ENCODE measurements at places on chromosomes 12 and 14.

DNA sequence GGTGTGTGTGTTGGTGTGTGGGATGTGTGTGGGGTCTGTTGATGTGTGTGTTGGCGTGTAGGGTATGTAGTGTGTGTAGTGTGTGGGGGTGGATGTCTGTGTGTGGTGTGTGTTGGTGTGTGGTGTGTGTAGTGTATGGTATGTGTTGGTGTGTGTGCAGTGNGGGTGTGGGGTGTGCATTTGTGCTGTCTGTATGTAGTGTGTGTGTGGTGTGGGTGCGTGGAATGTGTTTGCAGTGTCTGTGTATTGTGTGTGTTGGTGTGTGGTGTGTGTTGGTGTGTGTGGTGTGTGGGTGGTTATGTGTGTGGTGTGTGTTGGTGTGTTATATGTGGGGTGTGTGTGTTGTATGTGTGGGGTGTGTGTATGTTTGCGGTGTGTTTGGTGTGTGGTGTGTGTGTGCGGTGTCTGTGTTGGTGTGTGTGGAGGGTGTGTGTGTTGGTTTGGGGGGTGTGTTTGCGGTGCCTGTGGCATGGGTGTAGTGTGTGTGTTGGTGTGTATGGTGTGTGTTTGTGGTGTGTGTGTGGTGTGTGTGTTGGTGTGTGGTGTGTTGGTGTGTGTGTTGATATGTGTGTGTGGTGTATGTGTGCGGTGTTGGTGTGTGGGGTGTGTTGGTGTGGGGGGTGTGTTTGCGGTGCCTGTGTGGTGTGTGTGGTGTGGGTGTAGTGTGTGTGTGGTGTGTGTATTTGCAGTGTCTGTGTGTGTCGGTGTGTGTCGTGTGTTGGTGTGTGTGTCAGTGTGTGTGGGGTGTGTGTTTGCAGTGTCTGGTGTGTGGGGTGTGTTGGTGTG is 14.7 kb downstream of the MLXIP start:
- DNase-seq, result no peak

DNA sequence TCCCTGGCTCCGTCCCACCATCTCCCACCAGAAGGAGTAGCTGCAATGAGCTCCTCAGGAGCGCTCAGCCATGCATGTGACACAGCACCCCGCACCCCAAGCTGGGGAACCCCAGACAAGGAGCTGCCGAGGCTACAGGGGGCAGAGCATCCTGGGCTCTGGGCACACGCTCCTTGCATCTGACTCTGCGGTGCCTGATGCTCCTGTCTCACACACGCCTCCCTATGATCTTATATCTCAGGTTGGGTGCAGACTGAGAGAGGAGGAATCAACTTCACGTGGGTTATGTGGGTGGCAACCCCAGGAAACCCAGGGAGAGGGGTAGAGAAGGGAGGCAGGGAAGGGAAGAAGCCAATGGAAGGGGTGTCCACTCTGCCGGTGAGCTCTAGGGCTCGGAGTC is 60.0 kb downstream of the CCNK start:
- DNase-seq, result no peak

- no peak for DNase-seq
These were observed 16.9 kb downstream of the FAM222A start for GRCh38 chr12:109730306-109731145.

- no peak for DNase-seq
These were observed 25.7 kb downstream of the MOK start for GRCh38 chr14:102279282-102279681.

DNA sequence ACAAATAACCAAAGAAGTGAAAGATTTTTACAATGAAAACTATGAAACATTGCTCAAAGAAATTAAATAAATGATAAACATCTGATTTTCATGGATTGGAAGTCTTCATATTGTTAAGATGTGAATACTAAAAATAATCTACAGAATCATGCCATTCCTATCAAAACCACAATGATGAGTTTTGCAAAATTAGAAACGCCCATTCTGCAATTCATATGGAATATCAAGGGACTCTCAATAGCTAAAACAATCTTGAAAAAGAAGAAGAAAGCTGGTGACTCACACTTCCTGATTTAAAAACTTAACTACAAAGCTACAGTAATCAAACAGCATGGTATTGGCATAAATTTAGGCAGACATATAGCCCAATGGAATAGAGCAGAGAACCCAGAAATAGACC is 40.2 kb upstream of the CCT2 start:
- no peak for DNase-seq

DNA sequence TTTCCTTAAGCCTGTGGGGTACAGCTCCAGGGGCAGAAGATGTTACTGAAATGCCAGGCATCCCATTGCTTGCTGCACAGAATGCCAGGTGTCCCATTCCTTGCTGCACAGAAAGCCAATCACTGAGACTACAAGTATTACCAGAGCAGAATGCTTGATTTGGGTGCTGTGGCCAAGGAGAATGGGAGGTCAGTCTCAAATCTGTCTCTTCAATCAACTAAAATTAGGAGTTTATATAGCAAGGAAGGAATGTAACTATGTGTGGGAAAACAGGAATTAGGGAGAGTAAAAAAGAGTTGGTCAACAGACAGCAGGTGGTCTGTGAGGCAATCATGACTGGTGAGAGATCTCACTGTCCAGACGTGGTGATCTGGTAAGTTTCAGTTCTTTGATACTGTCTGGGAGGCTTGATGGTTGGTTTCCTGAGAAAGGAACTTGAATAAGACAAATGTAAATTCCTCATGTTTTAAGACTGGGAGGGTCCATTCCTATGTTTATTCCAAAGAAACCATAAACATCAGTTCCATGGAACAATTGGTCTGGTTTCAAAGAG is 31.2 kb upstream of the VASH1 start:
- DNase-seq, result no peak

DNA sequence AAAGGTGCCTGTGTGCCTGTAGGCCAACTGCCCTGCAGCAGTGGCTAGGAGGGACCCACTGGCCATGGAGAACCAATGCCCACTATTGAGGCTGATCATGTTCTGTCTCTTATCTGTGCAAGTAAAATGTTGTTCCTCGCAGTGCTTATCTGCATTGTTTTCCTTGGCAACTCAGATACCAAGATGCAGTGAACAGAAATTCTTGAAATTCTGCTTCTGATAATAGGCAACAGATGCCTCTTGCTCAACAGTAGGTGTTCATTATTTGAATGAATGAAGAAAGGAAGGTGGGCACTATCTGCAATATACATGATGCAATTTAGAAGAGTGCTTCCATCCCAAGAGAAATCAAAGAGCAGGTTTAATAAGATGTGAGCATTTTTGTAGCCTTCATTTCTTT is 232.2 kb downstream of the NUAK1 start:
- no peak for DNase-seq

GRCh38 chr12:29132316-29132715 is 16.8 kb upstream of the FAR2 start:
- no peak for DNase-seq

DNA sequence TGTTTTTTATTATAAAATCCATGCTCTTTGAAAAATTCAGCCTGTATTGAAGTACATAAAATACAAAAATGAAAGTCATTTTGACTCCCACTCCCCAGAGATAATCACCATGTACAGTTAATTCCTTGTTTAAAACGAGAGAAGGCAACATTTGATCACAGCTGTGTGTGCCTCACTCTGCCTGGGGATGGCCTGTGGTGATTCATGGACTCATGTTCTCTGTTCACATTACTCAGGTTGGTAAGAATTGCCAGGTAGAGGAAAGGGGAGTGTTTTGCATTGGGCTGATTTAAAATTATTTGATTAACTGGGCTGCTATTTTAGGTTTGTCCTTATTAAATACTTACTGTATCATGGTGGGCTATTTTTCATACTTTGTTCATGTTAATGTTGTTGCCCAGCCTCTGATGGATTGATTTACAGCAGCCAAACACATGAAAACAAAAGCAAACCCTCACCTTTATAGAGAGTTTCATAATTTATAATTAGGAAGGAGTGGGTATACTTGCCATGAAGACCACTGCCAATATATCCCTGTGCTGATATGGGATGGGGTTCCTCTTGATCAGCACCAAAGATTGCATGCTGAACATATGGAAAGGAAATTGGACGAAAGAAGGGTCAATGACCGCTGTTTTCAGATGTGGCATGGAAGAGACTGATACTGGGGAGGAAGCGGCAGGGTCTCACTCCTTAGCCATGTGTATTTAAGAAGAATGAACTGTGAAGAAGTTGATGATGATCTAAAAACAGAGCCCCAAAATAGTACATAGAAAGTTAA is 3.0 kb downstream of the ZBTB1 start:
- DNase-seq, result no peak

Measured in NCI-H1436 treated with DMSO at 0.1 percent for 48 hours (cell line).